ENCODE measurements at places on chromosomes 5 and 9. TPM values are rescaled to one million over a fixed set of nuclear protein-coding genes. Genes with fewer than 3 reads are reported as not detected.

DNA sequence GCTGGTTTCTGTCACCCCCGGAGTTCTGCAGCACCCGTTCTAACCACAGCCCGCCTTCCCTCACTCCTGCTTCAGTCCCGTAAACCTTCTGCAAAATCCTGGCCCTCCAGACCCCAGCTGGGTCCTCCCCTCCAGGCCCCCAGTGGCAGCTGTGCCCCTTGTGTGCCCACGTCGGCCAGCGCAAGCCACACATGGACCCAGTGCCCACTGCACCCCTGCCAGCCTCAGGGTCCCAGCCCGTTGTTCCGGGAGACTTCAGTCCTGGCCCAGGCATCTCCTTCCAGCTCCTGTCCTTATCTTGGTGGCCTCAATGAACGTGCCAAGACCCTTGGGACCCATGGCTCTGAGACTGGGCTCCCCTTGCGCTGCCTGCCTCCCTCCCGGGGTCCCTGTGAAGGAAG, 43.2 kb downstream of the EXD3 start:
- H3K27me3 ChIP-seq = no peaks in the 10 kb centered on the region
- DNase-seq = no peak
- no peak overlapping the region for H3K27ac ChIP-seq

- peak overlapping the region; percentile 55 for H3K4me3 ChIP-seq
- DNase-seq = peak; percentile 77
- H3K4me1 ChIP-seq = peaks cover 63% of the 10 kb centered on the region
- H3K27me3 ChIP-seq = peaks cover 15% of the 10 kb centered on the region
- no peaks in the 10 kb centered on the region for H3K36me3 ChIP-seq
Measured at GRCh38 chr5:142324136-142324870, 518 bp downstream of the SPRY4 start.

GRCh38 chr5:130061746-130062145, 157.5 kb downstream of the CHSY3 start:
- no peaks in the 10 kb centered on the region for H3K4me1 ChIP-seq
- H3K36me3 ChIP-seq = no peaks in the 10 kb centered on the region
- DNase-seq = no peak
- no peaks in the 10 kb centered on the region for H3K27me3 ChIP-seq

GRCh38 chr9:93673021-93673838, 96.8 kb downstream of the PHF2 start:
- H3K27ac ChIP-seq = no peak overlapping the region
- peak; percentile 4 for DNase-seq
- H3K36me3 ChIP-seq = no peaks in the 10 kb centered on the region
- no peak overlapping the region for H3K4me3 ChIP-seq
- H3K27me3 ChIP-seq = no peaks in the 10 kb centered on the region

- H3K4me1 ChIP-seq = no peaks in the 10 kb centered on the region
- no peaks in the 10 kb centered on the region for H3K36me3 ChIP-seq
- no peaks in the 10 kb centered on the region for H3K27me3 ChIP-seq
- no peak overlapping the region for H3K27ac ChIP-seq
Measured at GRCh38 chr5:9479361-9479760, 66.5 kb downstream of the SEMA5A start.

- H3K4me1 ChIP-seq = peaks cover 8% of the 10 kb centered on the region
- H3K4me3 ChIP-seq = peak overlapping the region; percentile 55
- no peak for DNase-seq
- peak overlapping the region; percentile 39 for H3K27ac ChIP-seq
- no peaks in the 10 kb centered on the region for H3K36me3 ChIP-seq
Measured at GRCh38 chr5:88674356-88675167, 208.4 kb downstream of the MEF2C start.

DNA sequence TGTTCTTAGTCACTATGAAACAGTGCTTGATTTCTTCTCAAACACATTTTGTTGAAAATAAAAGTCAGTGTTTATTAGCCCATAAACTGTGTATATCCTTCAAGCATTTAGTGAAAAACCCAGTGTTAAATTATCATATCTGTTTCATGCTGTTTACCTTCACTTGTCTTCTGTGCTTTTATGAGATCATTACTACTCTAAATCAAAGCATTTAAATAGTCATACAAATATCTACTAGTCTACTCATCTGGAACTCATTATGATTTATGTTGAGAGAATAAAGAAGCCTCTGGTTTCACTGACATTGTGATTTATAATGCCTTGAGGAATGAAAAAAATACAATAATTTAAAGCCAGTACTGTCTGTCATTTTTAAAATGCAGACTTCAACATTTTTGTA, 366.5 kb downstream of the SLCO4C1 start:
- H3K4me3 ChIP-seq = no peak overlapping the region
- H3K27me3 ChIP-seq = no peaks in the 10 kb centered on the region
- H3K4me1 ChIP-seq = no peaks in the 10 kb centered on the region

DNA sequence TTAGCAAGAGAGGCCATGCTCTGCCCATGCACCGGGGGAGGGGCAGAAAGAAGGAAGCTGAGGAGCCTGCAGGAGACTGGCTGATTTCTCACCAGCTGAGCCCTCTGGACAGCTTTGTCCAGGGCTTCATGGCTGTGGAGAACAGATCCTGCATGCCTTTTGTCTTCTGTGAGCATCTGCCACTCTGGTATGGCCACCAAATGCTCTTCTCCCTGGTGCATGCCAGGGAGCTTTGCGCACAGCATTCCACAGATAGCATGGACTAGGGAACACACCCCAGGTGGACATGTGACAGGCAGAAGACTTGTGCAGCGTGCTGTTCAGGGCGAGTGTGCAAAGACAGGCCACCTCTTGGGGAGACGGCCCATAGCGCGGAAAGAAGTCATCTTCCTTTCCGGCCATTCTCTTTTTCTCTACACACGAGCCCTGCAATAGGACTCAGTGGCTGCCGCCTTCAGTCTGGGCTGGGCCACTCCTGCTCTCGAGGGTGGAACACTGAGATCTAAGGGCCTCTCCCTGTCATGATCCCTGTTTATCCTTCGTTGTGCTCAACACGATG, 56.7 kb downstream of the GADD45G start:
- H3K36me3 ChIP-seq = no peaks in the 10 kb centered on the region
- peak overlapping the region; percentile 78 for H3K27ac ChIP-seq
- H3K4me3 ChIP-seq = no peak overlapping the region
- peak; percentile 47 for DNase-seq
- no peaks in the 10 kb centered on the region for H3K27me3 ChIP-seq
- H3K4me1 ChIP-seq = peaks cover 18% of the 10 kb centered on the region

DNA sequence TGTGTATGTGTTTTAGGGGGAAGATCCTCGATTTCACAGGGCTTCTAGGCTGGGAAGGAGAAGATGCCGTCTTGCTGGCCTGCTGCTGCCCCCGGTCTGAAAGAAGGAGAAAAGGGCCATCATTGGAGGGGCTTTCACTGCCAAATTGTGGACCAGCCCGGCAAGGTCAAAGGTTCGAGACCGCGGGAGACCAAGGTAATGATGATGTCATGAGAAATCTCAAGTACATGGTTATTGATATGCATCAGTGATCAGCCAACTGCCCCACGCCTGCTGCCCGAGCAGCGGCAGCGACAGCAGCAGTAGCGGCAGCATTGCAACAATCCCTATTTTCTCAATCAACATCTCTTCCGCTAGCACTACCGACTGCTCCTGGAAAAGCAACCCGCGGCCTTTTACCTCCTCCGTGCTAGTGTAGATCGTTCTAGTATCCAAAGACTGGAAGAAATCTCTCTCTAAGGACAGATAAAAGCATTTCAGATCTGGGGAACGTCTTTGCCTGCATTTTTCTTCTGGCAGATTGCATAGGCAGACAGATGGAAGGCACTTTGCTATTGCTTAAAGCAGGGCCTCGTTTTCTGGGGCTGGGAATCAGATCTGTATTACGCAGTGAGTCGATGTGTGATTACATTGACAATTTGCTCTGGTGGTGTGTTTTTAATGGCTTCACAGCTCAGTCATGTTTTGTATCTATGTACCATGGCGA, 215.3 kb downstream of the MEF2C start:
- no peak overlapping the region for H3K4me3 ChIP-seq
- DNase-seq = no peak
- peaks cover 100% of the 10 kb centered on the region for H3K27me3 ChIP-seq
- no peak overlapping the region for H3K27ac ChIP-seq
- H3K4me1 ChIP-seq = peaks cover 19% of the 10 kb centered on the region

GRCh38 chr9:28270156-28270555, 696.9 kb upstream of the C9orf72 start:
- H3K27me3 ChIP-seq = no peaks in the 10 kb centered on the region
- H3K4me1 ChIP-seq = no peaks in the 10 kb centered on the region
- DNase-seq = no peak
- H3K27ac ChIP-seq = no peak overlapping the region
- no peaks in the 10 kb centered on the region for H3K36me3 ChIP-seq
- no peak overlapping the region for H3K4me3 ChIP-seq

DNA sequence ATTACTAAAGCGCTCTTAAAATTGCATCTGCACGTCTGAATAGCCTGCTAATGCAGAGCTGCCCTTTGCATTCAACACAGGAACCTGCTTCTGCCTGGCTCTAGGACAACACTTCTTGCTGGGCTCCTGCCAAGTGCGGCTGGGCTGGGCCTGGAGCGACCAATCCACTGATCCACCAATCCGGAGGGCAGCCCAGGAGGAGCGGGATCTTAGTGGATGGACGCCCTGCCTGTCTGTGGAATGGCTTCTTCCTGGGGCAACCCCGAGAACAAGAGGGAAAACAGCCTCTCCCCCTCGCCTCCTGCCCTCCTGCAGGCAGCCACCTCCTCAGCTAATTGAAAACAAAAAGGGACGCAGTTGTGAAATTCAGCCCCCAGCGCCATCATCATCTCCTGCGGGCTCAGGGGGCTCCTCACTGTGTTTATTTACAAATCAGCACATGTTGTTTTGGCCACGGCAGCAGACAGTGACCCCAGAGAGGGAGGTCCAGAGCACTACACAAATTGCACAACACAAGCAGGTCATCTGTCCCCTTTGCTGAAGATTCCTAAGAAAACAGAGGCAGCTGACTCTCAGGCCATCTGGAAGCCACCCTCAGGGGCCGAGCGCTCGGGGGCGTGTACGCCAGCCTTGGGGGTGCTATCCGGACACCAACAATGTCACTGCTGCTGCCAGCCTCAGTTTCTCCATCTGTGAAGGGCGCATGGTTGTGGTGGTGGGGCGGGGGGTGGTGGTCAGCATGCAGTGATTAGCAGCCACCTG, 57.3 kb downstream of the GADD45G start:
- H3K27ac ChIP-seq = peak overlapping the region; percentile 84
- H3K4me3 ChIP-seq = peak overlapping the region; percentile 15
- peak; percentile 98 for DNase-seq
- H3K4me1 ChIP-seq = peaks cover 45% of the 10 kb centered on the region
- H3K27me3 ChIP-seq = no peaks in the 10 kb centered on the region
- no peaks in the 10 kb centered on the region for H3K36me3 ChIP-seq

DNA sequence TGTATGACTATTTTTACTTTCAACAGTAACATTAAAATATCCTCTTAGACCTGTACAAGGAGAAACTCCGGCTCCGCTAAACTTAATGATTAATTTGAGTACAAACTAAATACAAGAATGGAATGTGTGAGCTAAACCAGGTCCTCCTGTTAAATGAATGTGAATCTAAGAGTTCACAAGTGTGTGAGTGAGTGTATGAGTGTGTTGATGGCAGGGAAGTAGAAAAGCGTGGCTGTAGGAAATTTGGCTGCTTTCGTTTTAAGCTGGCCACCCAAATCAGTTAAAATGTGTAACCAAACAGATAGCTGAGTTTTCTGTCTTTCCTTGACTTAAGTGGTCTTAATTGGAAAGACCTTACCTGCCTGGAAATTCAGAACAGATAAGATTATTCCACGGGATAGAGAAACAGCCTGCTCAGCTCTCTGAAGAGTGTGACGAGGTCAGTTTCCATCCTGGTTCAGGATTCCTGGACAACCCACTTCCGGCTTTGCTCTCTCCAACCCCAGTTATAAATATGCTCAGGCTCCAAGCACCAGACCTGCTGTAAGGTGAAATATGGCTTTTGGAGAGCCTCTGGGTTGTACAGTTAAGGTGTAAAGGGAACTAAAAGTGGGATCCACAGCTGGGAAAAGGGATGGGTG, 908.6 kb upstream of the EDIL3 start:
- H3K4me1 ChIP-seq = no peaks in the 10 kb centered on the region
- no peaks in the 10 kb centered on the region for H3K36me3 ChIP-seq
- H3K27ac ChIP-seq = peak overlapping the region; percentile 27
- no peak for DNase-seq
- H3K27me3 ChIP-seq = no peaks in the 10 kb centered on the region

GRCh38 chr5:171578049-171578828, 158.8 kb downstream of the FGF18 start:
- H3K4me3 ChIP-seq = no peak overlapping the region
- no peaks in the 10 kb centered on the region for H3K27me3 ChIP-seq
- no peaks in the 10 kb centered on the region for H3K4me1 ChIP-seq

GRCh38 chr5:131595088-131596033, 39.7 kb downstream of the RAPGEF6 start:
- DNase-seq = no peak
- no peaks in the 10 kb centered on the region for H3K4me1 ChIP-seq
- H3K36me3 ChIP-seq = no peaks in the 10 kb centered on the region
- H3K27me3 ChIP-seq = no peaks in the 10 kb centered on the region
- no peak overlapping the region for H3K27ac ChIP-seq

DNA sequence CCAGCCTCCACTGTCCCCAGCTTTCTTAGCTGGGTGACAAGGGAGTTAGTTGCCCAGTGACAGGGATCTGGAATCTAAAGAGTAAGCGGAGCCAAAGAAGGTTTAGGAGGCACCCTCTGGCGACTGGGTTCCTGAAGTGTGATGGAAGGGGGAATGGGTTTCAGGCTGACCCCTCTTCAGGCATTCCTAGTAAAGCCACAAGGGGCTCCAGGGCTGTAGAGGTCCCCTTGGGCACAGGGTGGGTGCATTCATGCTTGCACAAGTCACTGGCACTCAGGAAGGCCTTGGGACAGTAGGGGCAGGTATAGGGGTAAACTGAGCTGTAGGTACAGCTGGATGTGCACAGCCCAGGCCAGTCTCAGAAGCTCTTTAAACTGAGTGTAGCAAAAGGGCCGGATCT, 74.2 kb downstream of the CPLANE1 start:
- DNase-seq = no peak
- H3K27ac ChIP-seq = no peak overlapping the region
- H3K4me3 ChIP-seq = no peak overlapping the region
- H3K4me1 ChIP-seq = no peaks in the 10 kb centered on the region
- no peaks in the 10 kb centered on the region for H3K36me3 ChIP-seq

GRCh38 chr5:4203146-4203545, 607.5 kb downstream of the IRX1 start:
- H3K4me1 ChIP-seq = no peaks in the 10 kb centered on the region
- no peak for DNase-seq
- no peaks in the 10 kb centered on the region for H3K36me3 ChIP-seq
- no peaks in the 10 kb centered on the region for H3K27me3 ChIP-seq
- no peak overlapping the region for H3K27ac ChIP-seq

GRCh38 chr9:76571743-76572146, 112.8 kb downstream of the GCNT1 start:
- H3K36me3 ChIP-seq = no peaks in the 10 kb centered on the region
- peak overlapping the region; percentile 73 for H3K27ac ChIP-seq
- H3K4me1 ChIP-seq = no peaks in the 10 kb centered on the region
- H3K27me3 ChIP-seq = peaks cover 5% of the 10 kb centered on the region
- H3K4me3 ChIP-seq = peak overlapping the region; percentile 34

GRCh38 chr5:59097712-59098111, 514.8 kb downstream of the RAB3C start:
- H3K4me1 ChIP-seq = peaks cover 3% of the 10 kb centered on the region
- no peak for DNase-seq
- H3K27ac ChIP-seq = no peak overlapping the region
- H3K27me3 ChIP-seq = no peaks in the 10 kb centered on the region
- H3K4me3 ChIP-seq = no peak overlapping the region

Gene PAM
- total RNA-seq = 73.0 TPM

Gene OTP
- not detected for total RNA-seq

Gene HSPB3
- 55.2 TPM for total RNA-seq

Gene THG1L
- 11.5 TPM for total RNA-seq

Gene MYOZ3
- not detected for total RNA-seq

Gene RNF14
- total RNA-seq = 15.3 TPM

Gene NEUROG1
- not detected for total RNA-seq

Gene TICAM2
- not detected for total RNA-seq

Gene BNC2
- 55.4 TPM for total RNA-seq

Gene C5orf34
- total RNA-seq = 3.2 TPM

Gene TSSK1B
- 0.20 TPM for total RNA-seq

Gene ANKDD1B
- total RNA-seq = 3.6 TPM

Gene TAS2R1
- not detected for total RNA-seq

Measured in transverse colon (tissue), 4 donors.